Left renal pelvis (tissue), 4 donors: ENCODE measurements at places on chromosomes 12 and 14. TPM values are rescaled to one million over a fixed set of nuclear protein-coding genes. Genes with fewer than 3 reads are reported as not detected.

The SP7 gene
- 0.26 TPM for polyA plus RNA-seq

The EMP1 gene
- polyA plus RNA-seq = 146 TPM

The ANKRD33 gene
- not detected for polyA plus RNA-seq

The PPP2R5E gene
- polyA plus RNA-seq = 44.7 TPM

DNA sequence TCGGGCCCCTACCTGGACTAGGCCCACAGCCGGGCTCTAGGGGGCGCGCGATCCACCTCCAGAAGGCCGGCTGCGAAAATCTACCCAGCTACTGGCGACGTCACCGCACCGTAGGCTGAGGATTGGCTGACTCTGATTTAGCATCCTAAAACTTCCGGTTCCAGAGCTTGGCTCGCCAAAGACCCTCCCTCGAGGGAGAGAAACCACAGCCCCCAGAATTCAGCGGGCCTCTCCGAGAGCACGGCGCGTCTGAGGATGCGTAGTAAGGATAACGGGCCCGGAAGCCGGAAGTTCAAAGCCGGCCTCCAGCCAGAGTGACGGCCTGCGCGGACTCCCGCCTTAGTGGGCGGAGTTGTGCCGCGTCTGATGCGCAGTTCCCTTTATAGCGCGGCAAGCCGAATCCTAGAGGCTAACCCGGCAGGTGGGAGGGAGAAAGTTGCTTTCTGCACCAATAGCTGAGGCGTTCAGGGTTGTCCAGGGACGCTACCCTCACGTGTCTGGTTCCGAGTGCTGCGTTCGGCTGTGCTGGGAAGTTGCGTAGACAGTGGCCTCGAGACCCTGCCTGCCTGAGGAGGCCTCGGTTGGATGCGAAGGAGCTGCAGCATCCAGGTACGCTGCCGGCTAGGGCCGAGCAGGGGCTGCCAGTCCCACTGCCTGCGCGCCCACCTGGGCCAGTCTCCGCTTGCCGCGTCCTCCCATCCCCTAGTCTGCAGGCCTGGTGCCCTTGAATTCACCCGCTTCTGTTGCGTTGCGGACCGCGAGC lies at the start of gene COX14:
COX14 (plus strand) TSS at position 544 of the 763 bp plus-strand sequence. CDS start 7,808 bp downstream, outside the sequence.
- DNase-seq = peak; percentile 99

- no peak for DNase-seq
Observed at GRCh38 chr12:130826151-130826801, 12.8 kb downstream of the STX2 start.

GRCh38 chr14:55610713-55611370 lies 30.8 kb downstream of the KTN1 start:
- no peak for DNase-seq

- no peak for DNase-seq
Observed at GRCh38 chr12:10601860-10602259, 11.5 kb downstream of the MAGOHB start.

DNA sequence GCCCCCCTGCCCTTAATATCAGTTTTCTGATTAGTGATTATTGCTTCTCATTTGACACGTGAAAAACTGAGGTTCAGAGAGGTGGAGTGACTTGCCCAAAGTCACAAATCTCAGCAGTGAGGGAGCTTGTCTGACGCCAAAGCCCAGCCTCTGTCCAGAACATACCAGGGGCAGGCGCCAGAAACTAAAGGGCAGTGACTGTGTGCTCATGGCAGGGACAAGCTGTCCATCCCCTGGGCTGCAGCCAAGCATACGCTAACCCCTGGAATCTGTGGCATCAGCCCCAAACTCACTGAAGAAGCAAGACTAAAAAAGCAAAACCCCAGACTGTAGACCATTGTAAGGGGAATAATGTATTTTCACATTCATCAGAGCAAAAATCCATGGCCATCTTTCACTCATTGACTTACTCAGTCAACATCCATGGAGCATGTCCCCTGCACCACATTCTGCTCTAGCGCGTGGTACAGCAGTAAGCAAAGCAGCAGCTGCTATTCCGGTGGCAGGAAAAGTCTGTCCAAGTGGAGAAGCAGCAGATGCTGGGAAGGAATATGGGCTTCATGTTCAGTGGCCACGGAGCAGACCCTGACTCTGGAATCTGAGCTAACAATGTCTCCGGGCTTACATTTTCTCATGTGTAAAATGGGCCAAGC lies 1.5 kb upstream of the SERPINA4 start:
- no peak for DNase-seq

DNA sequence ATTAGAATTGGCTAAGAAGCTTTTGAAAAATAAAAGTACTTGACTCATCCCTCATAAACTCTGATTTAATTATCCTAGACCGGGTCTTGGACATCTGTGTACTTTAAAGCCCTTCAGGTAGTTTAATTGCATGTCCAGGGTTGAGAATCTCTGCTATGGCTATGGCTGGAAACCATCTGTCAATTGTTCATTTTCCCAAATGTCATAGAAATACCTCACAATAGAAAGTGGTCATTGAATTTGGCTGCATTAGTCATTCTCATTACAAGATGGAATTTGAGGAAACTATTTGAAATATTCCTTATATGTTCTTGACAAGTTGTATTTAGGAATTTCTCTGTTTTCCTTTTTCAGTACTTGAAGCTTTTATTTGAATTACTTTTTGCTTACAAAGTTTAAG lies 111.3 kb downstream of the TSHR start:
- DNase-seq = no peak

DNA sequence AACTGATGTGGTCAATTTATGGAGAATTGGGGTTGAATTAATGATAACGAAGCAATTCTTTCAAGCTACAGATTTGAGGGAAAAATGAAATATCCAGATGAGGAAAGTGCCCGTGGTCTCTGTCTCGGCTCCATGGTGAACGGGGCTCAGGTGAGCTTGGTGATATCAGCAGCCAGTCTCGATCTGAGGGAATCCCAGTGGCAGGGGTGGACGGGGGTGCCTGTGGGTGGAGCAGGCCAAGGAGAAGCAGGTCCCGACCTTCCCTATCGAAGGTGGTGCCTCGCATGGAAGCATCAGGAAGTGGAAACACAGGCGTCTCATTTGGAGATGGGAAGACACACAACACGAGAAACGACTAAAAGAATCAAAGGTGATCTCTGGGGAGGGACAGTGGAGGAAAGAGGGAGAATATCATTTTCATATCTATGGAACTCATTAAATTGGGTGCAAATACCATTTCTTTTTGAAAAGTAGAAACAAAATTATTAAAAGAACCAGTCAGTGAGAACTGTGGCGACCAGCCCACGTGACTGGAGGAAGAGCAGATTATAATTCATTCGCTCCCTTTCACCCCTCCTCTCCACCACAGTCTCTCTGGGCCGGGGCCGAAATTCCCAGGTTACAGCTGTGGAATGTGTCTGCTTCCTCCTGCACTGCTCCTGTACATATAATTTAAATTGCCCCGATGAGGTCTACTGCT lies 354.3 kb upstream of the SFSWAP start:
- no peak for DNase-seq
